ENCODE measurements at places on chromosomes 11 and 22.

DNA sequence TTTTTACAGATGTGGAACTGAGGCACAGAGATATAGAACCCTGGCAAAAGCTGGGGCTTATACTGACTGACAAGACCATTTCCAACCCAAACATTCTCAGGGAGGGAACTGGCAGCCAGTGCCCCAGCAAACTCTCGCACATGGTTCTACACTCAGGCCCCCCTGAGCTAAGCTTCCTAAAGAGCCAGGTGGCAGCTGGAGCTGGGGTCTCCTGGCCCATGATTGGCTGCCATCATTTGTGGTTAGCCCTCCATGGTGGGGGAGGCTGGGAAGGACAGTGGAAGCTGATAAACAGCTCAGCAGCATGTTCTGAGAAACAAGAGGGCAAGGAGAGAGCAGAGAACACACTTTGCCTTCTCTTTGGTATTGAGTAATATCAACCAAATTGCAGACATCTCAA, at the start of gene RAG1:
Gene RAG1, plus strand, starts transcription at position 314 of the 400 bp plus-strand sequence. CDS start 5,298 bp downstream, outside the sequence.
- DNase-seq, result no peak

DNA sequence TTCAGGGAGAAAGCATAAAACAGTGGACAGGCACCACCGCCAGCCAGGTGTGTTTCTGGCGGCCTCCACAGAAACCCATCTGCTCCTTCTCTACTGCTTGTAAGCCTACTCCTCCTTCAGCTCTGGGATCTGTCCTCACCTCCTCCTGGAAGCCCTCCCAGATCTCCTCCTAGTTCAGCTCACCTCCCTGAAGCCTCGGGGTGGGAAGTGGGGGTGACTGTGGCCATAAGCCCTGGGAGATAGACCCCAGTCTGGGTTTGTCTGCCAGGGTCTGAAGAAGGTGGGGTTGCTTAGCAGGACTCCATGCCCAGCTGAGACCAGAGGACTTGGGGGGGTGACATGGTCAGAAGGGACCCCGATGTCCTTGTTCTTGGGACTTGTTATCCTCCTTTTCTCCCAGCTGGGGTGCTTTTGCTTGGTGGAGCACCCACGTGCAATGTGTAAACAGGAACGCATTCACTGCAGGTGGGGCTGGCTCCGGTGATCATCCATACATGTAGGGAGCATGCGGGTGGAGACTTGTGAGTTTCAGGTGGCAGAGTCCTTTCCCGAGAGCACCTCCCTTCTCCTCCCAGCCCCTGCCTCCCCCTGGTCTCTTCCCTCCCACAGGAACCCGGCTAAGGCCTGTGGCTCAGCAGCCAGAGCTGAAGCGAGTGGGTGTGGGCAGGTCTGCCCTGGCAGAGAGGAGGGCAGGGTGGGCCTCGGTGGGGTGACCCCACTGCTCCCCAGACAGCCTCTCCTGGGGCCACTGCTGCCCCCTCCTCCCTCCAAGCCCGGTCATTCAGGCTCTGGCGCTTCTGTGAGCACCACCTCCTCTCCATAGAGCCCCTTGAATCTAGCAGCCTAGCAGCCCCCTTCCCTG, 25.9 kb downstream of the MRGPRG start:
- no peak for DNase-seq

DNA sequence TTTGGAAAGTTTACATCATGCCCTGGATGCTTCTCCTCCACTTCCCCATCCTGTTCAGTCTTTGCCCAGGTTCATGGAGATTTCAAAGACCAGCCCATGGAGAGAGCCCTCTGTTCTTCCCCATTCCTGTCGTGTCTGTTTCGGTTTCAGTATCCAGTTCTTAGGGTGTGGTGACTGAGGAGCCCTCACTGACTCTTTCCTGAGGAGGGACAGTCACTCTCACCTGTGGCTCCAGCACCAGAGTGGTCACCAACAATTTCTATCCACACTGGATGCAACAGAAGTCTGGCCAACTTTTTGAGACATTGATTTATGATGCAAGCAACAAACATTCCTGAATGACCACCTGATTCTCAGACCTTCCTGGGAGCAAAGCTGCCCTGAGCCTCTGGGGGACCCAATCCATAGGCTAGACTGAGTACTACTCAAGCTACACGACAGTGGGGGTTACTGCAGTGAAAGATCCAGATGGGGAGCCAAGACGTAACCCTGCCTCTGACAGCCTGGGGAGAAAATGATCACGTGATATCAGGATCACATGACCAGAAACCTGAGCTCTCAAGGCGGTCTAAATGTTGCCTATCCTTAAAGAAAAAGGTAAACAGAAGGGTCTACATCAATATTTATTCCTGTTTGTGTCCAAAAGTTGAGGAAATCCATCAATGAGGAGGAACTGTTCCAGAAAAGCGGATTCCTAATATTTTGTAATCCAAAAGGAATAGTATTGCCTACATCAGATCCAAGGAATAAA, 76.2 kb upstream of the VPREB1 start:
- peak; percentile 41 for DNase-seq

DNA sequence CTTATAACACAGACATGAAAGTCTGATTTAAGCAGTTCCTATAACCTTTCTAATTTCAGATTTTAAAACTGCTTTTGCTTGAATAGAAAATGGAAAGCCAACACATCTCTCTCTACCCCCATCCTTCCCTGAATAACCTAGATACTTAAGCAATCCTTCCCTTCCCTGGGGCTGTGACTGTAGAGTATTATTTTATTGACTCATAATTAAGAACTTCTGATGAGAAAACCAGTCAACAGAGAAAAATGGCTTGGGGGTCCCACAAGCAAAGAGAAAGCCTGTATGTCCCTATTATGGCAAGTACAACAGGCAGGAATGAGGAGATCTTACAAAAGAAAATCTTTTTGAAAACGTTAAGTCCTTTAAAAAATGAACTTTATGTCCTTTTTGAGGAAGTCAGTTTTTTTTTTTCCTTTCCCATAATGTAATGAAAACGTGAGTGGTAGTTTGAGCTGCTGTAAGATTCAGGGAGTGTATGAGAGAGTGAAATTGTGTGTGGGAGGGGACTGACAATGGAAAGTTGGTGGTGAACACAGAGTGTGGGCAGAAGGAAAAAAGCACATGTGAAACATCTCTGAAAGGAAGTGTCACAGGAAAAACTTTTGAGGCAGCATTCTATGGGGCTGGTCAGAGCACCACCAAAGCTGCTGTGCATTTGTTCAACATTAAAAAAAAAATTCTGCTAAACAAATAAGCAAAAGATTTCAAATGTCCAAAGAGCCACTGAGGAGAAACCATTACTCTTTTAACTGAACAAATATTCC, 154.6 kb downstream of the MAML2 start:
- DNase-seq, result peak; percentile 96

DNA sequence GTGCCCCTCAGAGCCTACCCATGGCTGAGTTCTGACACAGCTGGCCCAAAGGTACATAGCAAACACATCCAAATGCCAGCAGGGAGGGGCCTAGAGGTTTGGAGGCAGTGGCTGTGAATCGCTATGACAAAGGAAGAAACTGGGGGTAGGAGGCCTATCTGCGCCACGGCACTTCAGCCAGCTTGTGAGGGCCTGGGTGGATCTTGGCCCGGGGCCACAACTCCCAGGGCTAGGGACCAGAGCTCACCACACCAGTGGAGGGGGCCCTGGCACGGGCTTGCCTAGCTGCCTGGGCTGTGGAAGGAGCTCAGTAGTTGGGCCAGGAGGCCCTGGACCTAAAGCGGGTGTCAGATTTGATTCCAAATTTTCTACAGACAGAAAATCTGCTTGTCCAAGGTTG, 9.4 kb upstream of the NAP1L4 start:
- DNase-seq, result no peak

DNA sequence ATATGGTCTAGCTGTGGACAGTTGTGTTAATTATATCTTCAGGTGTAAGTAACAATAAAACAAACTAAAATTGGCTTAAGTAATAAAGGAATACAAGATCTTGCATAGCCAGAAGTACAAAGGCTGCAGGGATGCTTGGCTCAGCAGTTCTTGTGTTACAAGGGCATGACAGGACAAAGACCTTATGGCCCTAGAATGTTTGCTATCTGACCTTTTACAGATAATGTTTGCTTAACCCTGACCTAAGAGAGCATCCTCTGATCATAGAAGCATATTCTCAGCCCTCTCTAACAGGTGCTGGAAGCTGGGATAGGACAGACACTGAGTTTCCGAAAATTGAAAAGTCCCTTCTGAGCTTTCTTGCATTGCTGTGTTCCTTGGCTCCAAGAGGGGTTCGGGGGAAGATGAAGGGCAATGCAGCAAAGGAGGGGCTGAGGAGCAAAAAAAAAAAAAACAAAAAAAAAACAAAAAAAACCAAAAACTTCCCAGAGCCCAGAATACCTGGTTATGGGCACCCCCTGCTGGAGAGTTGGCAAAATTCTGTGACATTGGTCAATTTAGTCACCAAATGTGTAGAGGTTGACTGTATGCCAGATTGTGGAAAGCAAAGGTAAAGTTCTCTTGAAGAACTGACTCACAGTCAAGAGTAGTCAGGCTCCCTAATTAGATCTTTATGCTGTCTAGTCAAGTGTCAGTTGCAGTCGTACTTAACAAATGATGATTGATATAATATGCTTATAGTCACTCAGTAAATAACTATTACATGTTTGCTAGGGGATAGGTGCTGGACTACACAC, 10.4 kb upstream of the HIKESHI start:
- peak; percentile 76 for DNase-seq

- DNase-seq, result peak; percentile 89
Observed at GRCh38 chr11:14894657-14895598, 2.9 kb upstream of the CYP2R1 start.

DNA sequence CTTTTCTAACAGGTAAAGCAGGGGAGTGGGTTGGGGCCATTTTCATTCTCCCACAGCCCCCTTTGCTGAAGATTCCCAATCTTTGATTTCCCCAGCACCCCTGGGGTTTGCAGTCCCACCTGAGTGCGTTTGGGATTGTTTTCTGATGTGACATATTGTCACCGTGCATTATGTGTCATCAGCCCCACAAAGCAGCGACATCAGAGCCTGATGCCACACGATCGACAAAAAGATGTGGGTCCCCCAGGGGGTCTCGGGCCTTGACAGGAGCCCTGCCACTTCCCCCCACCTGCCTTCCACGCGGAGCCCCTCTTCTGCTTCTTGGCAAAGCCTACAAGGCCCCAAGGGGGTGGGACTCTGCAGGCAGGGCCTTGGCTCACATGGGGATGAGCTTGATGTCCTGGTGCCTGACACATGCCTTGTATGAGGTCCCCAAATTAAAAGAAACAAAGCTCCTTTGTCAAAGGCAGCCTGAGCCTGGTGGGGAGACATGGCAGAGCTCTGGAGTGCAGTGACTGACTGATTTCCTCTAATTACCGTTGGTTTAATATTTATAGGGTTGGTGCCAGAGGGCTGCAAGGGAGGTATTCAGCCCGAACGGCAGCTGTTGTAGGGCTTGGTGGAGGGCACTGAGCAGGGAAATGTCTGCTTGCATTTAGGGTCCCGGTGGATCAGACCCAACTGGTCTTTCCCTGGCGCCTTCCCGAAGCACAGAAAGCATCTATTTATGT, 149.2 kb downstream of the MIAT start:
- DNase-seq, result no peak

DNA sequence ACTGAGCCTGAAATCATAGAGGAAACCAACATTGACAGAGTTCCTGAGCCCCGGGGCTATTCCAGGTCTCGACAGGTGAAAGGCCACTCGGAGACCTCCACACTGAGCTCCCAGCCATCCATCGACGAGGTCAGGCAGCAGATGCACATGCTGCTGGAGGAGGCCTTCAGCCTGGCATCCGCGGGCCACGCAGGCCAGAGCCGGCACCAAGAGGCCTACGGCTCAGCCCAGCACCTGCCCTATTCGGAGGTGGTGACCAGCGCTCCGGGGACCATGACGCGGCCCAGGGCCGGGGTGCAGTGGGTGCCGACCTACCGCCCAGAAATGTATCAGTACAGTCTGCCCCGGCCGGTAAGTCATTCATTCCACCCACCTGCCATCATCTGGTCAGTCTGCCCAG, 54.9 kb downstream of the C11orf91 start:
- DNase-seq, result no peak

DNA sequence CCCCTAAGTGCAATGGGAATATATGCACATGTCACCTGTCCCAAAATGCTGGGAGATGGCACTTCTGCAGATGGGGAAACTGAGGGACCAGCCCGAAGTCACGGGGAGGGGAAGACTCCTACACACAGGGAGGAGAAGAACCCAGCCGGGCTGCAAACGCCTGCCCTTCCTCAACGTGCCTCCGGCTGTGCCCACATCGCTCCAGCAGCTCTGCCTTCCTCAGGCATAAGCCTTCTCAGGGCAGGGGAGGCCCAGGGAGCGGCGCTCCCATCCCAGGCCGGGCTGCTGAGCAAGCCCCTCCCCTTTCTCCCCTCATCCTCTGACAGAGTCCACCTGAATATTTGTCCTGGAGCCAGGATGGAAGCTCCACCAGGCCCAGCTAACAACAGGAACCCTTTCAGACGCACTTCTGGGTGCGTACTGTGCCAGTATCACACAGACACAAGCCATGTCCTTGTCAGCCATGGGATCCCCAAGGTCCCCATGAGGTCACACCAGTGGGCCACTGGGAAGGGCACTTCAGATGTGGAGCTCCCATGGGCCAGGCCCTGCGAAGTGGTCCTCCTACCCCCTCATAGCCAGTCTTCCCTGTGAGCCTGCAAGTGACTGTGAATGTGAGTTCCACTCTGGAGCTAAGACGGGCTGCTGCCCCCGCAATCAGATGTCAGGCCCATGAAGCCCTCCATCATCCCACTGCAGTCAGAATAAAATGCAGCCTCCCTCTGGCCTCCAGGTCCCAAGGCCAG, 2.5 kb upstream of the CD81 start:
- no peak for DNase-seq

Data from inflammatory macrophage treated with lipopolysaccharide for 1 hour (primary cell).